NCI-H446 (cell line): ENCODE measurements at places on chromosomes 1 and 21.

DNA sequence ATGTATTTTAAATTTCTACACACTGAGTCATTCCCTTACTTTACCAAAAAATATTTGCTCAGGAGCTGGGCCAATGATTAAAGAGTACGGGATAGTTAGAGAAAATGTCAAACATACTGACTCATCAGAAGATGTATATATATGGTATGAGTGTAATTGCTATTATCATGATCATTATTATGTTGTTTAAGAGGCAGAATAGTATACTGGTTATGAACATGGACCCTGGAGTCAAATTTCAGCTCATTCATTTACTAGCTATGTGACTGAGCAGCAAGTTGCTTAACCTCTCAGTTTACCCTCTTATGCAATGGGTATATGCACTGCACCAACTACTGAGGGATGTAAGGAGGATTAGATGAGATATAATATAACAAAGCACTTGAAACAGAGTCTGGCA is 41.2 kb upstream of the USH2A start:
- no peak for DNase-seq

DNA sequence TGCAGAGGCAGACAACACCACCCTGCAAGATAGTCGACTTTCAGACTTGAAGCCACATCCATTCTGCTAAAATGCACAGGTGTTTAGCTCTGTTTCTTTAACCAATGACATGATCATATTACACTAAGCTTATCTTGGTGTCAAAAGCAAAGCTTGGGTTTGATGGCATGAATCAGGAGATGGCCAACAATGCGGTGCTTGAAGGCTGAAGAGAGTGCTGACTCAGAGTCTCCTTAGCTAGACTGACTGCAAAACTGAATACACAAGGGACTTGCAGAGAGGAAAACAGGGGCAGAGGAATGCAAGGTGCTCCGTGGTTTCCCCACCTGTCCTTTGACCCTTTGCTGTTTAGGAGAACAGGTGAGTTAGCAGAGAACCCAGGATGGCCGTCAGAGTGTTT is 262.6 kb downstream of the SIPA1L2 start:
- DNase-seq: no peak

DNA sequence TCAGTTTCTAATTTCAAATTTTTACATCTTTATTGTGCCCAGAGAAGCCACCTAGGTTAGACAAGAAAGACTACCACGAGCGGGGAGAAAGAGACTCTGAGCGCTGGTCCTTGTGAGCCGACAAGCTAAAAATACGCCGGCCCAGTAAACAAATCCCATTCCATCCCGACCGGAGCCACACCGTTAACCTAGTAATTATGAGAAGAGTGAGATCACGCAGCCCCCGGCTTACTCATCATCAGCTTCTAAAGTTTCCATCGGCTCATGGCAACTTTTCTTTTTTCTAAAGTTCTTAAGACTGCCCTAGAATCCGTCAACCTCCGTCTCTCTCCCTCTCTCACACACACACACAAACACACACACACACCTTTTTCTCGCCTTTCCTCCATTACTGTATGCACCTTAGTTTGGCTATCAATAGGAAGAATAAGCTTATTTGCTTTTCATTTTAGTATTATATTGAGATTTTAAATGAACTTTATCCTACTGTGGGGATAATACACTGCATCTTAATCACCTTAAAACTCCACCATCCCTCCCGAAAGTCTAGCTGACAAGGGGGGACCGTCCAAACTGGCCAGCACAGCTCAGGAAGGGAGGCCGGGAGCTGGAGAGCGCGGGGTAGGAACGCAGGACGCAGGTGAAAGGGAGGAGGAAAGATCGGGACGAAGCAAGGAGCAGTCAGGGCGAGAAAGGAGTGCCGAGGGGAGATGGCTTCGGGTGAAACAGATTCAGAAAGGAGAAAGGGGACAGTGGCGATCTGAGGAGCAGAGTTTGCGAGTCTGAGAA is 728 bp downstream of the OTUD7B start:
- no peak for DNase-seq

DNA sequence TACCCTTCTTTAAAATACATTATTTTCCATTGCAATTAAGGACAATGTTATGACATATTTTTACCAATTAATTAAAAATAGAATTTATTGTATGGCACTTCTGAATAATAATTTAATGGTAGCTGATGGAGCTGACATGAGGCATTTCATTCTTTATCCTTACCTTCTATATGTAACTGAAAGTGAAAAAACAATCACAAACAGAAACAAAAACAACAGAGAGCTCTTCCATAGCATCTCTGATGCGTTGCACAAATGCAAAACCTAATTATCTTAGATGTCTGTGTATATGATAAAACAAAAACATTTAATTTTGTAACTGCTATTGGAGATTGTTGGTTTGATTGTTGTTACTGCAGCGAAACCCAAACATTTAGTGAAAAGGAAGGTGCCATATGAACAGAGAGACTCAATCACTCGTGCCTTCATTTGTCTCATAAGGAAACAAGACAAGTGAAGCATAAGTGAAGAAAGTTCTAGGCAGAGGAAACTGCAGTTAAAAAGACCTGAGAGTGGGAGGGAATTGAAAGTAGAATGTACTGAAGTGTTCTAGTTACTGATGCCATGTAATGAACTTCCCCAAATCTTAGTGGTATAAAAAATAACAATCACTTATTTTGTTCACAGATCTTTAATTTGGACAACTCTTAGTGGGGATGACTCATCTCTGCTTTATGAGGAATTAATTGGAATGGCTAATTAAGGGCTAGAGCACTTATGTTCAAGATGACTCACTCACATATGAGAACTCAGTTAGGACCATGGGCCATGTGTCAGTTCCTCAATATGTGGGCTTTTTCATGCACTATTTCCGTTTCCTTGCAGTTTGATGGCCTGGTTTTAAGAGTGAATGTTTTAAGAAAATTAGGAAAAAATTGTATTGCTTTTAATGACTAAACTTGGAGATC is 245.0 kb upstream of the OLFM3 start:
- DNase-seq: no peak

DNA sequence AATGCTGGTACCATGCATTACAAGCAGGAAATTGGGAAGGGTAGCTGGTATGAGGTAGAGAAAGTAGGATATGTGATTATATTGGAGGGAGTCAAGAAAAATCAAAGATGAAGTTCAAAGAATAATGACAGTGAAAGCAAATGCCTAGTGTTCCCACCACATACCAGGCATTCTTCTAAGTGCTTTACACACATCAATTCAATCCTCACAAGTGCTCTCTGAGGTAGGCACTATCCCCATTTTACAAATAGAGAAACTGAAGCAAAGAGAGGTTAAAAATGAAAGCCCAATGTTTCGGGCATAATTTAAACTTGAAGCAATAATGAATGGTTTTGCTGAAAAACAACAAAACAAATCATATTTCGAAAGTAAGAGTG is 40.1 kb upstream of the MCOLN3 start:
- DNase-seq: no peak

GRCh38 chr1:213273546-213273945 is 222.5 kb downstream of the RPS6KC1 start:
- no peak for DNase-seq

- no peak for DNase-seq
Measured at GRCh38 chr1:74583397-74583796, 71.0 kb upstream of the LRRC53 start.

DNA sequence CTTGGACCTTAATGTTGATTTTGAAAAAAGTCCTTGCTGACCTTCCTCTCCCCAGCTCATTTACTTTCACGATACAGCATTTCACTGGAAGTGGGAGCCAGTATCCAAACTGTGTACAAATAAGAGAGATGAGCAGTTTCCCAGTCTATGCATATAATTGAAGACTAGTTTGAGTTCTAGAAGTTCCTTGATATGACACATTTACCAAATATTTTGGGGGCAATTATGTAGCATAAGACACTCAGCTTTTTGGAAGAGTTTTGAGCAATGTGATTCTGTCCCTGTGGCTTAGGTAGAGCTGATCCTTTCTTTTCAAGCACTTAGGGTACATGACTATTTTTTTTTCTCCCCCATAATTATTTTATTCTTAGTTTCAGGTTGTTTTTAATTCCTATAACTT is 26.4 kb downstream of the GIPC2 start:
- no peak for DNase-seq

GRCh38 chr1:44405798-44406736 is 1.0 kb downstream of the RNF220 start:
- DNase-seq: no peak

DNA sequence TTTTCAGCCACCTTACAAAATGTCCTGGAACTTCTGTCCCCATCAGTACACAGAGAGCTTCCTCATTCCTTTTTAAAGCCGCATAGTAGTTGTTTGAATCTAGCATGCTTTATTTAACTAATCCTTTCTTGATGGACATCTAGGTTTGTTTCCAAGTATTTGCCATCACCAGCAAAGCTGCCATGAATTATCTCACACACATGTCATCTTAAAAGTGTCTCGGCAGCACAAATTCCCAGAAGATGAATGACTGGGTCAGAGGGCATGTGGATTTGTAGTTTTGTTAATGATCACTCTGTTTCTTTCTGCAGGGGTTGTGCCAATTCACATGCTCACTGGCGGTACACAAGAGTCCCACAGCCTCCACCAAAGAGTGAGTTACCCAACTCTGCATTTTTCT is 68.3 kb downstream of the CLIC6 start:
- DNase-seq: no peak

GRCh38 chr1:11664336-11665065 is 501 bp downstream of the FBXO6 start:
- DNase-seq: no peak

- DNase-seq: no peak
Measured at GRCh38 chr1:227314014-227314848, 4.1 kb downstream of the CDC42BPA start.

- DNase-seq: no peak
Measured at GRCh38 chr1:73411479-73411878, 786.5 kb downstream of the LRRIQ3 start.

GRCh38 chr1:247421074-247421473 is 5.1 kb downstream of the NLRP3 start:
- DNase-seq: no peak

- DNase-seq: no peak
Measured at GRCh38 chr1:226697151-226697928, 41.7 kb downstream of the ITPKB start.

DNA sequence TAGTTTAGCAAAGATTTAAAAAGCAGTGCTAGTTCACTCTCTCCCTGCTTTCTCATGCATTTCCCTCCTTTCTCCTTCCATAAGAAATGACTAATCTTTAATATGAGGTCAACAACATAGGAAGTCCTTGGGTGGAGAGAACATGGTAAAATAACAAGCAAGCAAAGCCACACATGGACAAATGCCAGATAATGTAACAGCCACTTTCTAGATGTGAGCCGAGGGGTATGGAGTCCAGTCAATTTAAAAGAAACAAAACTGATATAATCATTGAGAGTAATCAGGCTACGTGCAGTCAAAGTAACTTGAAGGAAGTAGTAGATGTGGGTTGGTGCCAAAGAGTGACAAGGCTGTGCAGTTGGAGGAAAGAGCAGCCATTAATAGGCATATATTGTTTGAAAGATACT is 69.6 kb downstream of the DUSP10 start:
- no peak for DNase-seq

DNA sequence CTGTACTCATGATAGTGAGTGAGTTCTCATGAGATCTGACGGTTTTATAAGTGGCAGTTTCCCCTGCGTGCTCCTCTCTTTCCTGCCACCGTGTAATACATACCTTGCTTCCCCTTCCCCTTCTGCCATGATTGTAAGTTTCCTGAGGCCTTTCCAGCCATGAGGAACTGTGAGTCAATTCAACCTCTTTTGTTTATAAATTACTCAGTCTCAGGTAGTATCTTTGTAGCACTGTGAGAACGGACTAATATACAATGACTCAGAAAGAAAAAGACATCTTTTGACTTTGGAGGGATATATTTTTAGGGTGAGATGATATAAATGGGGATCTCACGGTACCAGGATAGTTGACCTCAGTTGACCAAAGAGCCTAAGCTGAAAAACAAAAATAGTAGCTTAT is 74.7 kb upstream of the BACH1 start:
- DNase-seq: no peak

- DNase-seq: no peak
Measured at GRCh38 chr1:187032982-187033692, 204.4 kb downstream of the PLA2G4A start.

DNA sequence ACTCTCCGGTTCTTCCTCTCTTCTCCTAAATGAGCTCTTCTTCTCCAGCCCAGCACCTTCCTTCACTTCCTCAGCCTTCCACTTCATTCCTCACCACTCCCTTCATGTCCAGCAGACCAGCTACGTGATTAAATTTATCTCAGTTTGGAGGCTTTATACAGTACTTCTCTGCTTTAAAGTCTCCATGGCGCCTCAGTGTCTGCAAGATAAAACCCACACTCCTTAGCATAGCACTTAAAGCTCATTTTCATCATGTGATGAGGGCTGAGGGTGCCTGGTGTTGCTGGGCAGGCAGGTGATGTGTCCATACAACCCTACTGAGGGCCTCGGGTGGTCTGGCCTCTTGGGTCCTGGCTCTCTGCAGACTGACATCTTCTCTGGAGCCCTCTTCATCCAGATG is 7.7 kb downstream of the SLC5A9 start:
- DNase-seq: no peak

DNA sequence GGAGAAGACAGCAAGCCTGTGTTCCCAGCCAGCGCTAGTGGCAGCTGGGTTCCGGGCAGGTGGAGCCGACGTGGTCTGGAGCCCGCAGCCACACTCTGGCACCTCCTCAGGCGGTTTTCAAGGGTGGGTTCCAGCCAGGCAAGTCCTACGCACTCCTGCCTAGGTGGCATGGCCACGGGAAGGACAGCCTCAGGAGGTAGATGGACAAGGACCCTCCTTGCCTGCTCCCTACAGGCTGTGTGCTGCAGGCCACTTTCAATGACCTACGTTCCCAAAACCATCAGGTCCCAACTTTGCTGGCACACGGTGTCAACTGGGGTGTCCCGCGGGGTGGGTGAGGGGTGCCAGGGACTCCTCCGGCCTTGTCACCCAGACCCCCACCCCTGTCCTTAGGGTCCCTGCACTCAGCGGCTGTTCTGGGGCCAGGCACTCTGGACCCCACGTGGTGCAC is 6.7 kb upstream of the PTGER3 start:
- DNase-seq: no peak

- no peak for DNase-seq
Measured at GRCh38 chr1:201028461-201028889, 5.0 kb upstream of the KIF21B start.

GRCh38 chr21:36965720-36966065 is 776 bp downstream of the HLCS start:
- DNase-seq: no peak

DNA sequence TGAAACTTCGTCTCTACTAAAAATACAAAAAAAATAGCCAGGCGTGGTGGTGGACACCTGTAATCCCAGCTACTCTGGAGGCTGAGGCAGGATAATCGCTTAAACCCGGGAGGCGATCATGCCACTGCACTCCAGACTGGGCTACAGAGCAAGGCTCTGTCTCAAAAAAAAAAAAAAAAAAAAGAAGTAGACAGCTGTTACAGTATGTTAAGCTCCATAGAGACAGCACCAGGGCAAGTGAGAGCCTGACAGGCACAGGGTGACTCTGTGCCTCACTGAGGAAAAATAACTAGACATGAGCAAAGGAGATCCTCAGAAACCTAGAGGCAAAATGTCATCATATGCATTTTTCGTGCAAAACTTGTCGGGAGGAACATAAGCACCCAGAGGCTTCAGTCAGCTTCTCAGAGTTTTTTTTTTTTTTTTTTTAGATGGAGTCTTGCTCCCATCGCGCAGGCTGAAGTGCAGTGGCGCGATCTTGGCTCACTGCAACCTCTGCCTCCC is 9.0 kb upstream of the PRDX1 start:
- DNase-seq: no peak
